ENCODE measurements at places on chromosomes 6 and 20. TPM values are rescaled to one million over a fixed set of nuclear protein-coding genes. Genes with fewer than 3 reads are reported as not detected.

DNA sequence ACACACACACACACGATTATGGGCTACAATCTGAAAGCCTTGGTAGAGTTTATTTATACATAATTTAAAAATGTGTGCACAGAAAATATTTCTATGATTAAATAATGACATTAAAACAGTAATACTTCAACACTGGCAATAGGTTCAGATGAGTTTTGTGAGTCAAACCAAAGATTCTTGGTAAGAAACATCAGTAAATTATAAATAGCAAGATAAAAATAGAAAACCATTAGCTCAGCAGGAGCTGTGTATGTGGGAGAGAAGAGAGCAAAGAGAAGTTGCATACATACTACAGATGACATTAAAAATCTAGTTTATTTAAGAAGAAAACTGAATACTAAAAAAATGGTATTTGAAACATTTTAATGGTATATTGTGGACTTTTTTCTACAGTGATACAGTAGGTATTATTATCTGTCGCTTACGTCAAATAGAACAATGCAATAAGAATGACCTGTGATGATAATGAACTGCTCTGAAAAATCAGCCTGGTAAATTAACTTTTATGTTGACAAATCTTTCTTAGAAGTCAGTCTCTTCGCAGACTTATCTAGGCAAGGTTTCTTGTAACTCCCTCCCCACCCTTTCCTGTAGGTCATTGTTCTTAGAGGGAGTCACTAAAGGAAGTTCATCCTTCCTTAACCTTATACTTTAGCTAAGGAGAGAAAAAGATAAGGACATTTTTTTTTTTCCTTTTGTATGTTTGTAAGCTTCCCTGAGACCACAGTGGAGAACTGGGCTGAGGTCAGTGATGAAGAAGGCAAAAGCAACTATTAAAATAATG, 149.3 kb downstream of the GJA1 start:
- DNase-seq, result no peak

DNA sequence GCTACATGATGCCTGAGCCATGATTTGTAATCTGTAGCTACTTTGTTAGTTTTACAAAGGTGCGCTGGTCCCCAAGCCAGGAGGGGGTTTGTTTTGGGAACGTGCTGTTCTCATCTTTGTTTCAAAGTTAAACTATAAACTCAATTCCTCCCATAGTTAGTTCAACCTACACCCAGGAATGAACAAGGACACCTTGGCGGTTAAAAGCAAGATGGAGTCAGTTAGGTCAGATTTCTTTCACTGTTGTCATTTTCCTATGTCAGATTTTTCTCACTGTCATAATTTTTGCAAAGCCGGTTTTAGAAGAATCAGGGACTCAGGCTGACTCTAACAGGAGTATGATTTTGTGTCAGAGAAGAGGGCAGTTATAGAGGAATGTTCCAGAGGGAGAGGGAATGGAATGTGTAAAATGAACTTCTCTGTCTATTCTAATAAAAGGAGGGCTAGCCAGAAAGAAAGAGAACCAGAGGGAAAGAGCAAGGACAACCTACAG, 2.3 kb upstream of the GMPR start:
- no peak for DNase-seq

- no peak for DNase-seq
Measured at GRCh38 chr6:43052842-43053544, 658 bp downstream of the CUL7 start.

GRCh38 chr20:4820806-4821518, 99.3 kb downstream of the PRND start:
- no peak for DNase-seq

DNA sequence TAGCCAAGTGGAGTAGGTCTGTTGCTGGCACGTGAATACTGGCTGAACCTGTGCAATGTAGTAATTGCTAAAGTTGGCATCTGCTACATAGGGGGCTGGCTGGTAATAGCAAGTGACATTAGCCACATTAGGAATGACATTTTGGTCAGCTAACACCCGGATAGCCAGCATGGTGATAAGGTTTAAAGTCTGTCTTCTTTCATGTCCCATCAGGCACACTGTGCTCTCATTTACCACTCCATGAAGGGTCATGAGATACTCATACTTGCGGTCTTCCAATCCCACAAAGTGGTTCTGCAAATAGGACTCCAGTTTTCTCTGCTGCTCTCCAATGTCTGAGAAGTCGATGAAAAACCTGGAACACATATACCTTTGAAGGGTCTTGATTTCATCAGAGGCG, 2.8 kb downstream of the TENT5A start:
- no peak for DNase-seq

- no peak for DNase-seq
Measured at GRCh38 chr20:7231303-7231702, 463.8 kb downstream of the BMP2 start.

TMEM217 gene
- total RNA-seq, result 0.80 TPM

- no peak for DNase-seq
Measured at GRCh38 chr6:142329486-142330113, 27.8 kb downstream of the ADGRG6 start.

- no peak for DNase-seq
Measured at GRCh38 chr20:61458146-61458746, 206.2 kb downstream of the CDH4 start.

DNA sequence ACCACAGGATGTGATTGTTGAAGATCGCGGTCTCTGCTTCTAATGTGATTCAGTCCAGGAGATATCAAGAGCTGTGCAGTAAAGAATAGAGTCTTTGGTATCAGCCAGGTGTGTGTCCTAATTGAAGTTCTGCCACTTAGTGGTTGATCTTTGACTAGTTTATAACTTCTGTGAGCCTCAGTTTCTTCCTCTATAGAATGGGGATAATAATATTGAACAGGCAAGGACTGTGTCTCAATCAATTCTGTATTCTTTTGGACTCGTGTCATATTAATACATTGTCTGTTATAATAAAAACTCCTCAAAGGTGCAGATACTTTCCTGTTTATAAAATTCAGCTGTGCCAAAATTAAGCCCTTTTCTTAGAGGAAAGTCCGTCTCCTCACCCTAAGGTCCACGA, 23.1 kb upstream of the NCOA6 start:
- DNase-seq, result no peak

DNA sequence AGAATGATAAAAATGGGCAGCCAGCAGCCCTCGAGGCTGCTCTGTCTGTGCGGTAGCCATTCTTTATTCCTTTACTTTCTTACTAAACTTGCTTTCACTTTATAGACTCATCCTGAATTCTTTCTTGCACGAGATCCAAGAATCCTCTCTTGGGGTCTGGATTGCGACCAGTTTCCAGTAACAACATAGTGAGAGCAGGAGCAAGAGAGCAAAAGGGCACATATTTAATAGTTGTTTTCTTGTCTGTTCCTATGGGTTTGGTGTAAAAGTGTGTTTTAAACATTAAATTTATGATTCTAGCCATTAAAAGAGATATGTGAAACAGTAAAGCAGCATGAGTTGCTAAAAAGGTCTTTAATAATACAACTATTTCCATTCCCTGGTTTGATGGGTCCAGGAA, 78.8 kb upstream of the OPRM1 start:
- no peak for DNase-seq

- no peak for DNase-seq
Measured at GRCh38 chr20:40144581-40144980, 544.5 kb downstream of the MAFB start.

DNA sequence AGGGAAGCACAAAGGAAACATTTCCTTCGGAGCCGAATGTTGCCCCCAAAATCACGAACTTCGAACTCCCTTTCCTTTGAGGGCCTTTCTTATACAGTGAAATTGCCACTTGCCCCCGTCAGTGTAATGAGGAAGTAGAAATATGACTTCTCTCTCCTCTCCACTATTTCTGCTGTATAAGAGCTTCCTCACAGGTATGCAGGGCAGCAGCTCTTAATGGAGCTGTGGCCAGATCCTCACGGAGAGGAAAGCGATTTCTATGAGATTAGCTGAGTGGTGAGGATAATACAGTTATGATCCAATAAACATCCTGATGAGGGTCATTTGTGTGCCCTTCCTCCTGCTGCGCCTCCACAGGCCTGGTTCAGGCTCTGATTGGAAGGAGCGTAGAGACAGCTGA, 10.8 kb upstream of the CPNE5 start:
- DNase-seq, result no peak

- no peak for DNase-seq
Measured at GRCh38 chr6:50007819-50008218, 14.0 kb downstream of the DEFB110 start.

Measured in left ventricle myocardium inferior (tissue), 1 donor.